ENCODE measurements at places on chromosomes 7 and 10.

- DNase-seq, result no peak
These were observed 42.5 kb downstream of the CDCA7L start for GRCh38 chr7:21903020-21903786.

- no peak for DNase-seq
These were observed 86.2 kb downstream of the PRR15 start for GRCh38 chr7:29649876-29650275.

DNA sequence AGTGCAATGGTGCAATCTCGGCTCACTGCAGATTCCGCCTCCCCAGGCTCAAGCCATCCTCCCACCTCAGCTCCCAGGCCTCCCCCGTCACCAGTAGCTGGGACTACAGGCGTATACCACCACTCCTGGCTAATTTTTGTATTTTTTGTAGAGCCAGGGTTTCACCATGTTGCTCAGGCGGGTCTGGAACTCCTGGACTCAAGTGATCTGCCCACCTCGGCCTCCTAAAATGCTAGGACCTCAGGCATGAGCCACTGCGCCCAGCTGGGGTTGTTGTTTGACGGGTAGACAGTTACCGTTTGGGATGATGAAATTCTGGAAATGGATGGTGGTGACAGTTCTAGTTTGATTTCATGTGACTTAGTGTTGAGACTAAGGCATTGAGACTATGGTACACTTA, 15.3 kb downstream of the CALML3 start:
- no peak for DNase-seq

DNA sequence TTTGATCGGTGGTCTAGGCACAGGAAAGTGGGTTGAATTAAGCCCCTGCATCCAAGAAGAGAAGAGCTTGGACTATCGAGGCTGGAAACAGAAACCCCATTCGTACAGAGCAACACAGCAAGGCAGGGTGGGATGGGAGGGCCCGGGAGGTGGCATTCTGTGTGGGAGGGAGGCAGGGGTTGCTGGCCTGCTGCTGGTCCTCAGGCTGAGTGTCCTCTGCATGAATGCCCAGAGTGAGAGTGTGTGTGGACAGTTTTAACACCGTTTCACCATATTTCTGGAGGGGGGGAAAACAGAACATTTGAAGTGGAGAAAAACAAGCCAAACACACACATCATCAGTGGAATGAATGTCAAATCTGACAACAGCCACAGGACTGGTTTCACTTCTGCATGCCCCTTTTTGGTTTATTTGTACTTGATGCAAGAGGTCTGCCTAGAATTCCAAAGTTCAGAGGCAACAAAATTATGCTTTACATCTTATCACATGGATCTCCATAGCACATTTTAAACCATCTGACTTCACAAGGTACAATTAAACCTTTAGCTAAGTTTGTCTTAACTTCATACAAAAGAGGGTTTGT, 11.1 kb upstream of the ENO4 start:
- DNase-seq, result no peak
